ENCODE measurements at places on chromosomes 11 and 22. TPM values are rescaled to one million over a fixed set of nuclear protein-coding genes. Genes with fewer than 3 reads are reported as not detected.

DNA sequence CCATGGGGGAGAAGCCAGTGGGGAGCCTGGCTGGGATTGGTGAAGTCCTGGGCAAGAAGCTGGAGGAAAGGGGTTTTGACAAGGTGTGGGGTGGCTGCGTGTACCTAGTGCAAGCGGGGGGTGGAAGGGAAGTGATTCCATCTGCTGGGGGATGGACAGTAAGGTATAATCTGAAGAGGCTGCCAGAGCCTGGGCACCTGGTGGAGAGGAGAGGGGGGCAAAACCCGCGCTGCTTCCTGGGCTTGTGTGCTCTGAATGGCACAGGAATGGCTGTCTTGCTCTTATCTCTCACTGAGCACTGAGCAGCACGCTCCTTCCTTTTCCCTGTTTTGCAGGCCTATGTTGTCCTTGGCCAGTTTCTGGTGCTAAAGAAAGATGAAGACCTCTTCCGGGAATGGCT lies 988 bp downstream of the BANF1 start:
- no peak for DNase-seq
- H3K36me3 ChIP-seq, result peaks cover 53% of the 10 kb centered on the region
- no peaks in the 10 kb centered on the region for H3K27me3 ChIP-seq
- peak overlapping the region; percentile 98 for H3K4me3 ChIP-seq
- H3K4me1 ChIP-seq, result peaks cover 3% of the 10 kb centered on the region

Gene MPZL3
- 0.21 TPM for total RNA-seq

Gene DDTL
- not detected for total RNA-seq

Gene RAD9A
- total RNA-seq, result 22.6 TPM

GRCh38 chr22:45846952-45847351 lies 130.0 kb downstream of the WNT7B start:
- H3K27me3 ChIP-seq, result no peaks in the 10 kb centered on the region
- H3K36me3 ChIP-seq, result peaks cover 9% of the 10 kb centered on the region
- no peak overlapping the region for H3K27ac ChIP-seq
- no peaks in the 10 kb centered on the region for H3K4me1 ChIP-seq
- DNase-seq, result no peak
- no peak overlapping the region for H3K4me3 ChIP-seq

GRCh38 chr11:91312541-91312940 lies 912.1 kb upstream of the FAT3 start:
- no peaks in the 10 kb centered on the region for H3K4me1 ChIP-seq
- no peak for DNase-seq
- H3K27ac ChIP-seq, result no peak overlapping the region
- no peaks in the 10 kb centered on the region for H3K36me3 ChIP-seq

- H3K4me1 ChIP-seq, result no peaks in the 10 kb centered on the region
- no peak overlapping the region for H3K4me3 ChIP-seq
- H3K27ac ChIP-seq, result no peak overlapping the region
- no peaks in the 10 kb centered on the region for H3K27me3 ChIP-seq
- no peaks in the 10 kb centered on the region for H3K36me3 ChIP-seq
Measured at GRCh38 chr11:10267821-10268220, 26.2 kb downstream of the SBF2 start.

Measured in ascending aorta (tissue), 2 donors.